Right atrium auricular region (tissue), 2 donors: ENCODE measurements at places on chromosomes 13 and 19.
A peak's percentile ranks its signal among the peaks of the same experiment; 100 is the strongest.

DNA sequence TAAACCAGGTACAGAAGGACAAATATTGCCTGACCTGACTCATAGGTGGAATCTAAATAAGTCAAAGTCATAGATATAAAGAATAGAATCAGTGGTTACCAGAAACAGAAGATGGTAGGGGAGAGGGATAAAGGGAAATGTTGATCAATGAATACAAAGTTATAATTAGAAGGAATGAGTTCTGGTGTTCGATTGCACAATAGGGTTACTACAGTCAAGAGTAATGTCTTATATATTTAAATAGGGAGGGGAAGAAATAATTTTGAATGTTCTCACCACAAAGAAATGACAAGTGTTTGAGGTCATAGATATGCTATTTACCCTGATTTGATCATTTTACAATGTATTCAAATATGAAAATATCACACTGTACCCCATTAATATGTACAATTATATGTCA is 1541.2 kb downstream of the SLITRK1 start:
- no peak for DNase-seq

GRCh38 chr13:21058361-21058760 is 3.0 kb downstream of the LATS2 start:
- DNase-seq, result no peak

DNA sequence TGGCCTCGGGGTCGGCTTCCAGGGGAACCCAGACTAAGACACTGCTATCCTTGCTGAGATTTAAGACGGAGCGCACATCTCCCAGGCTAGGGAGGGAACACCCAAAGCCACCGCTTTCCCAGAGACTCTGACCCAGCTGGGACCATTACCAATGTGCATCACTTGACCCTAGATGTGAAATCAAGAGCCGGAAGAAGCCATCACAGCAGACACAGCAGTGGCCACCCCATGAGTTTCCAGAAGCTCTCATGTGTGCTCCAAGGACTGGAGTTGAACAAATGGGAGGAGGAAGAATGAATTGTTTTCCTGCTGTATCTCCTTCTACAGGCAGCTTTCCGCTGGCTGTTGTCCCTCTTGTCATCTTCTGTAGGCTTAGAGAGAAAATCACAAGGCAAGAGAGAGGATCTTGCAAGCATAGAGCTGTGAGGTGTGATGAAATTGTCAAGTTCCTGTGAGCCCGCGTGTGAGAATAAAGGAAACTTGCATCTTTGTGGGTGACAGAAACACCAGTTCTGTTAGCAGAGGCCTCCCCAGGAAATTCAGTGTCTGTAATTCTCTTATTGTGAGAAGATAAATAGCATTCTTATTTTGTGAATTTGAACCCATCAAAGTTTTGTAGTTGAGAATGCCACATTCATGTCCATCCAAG is 711.8 kb downstream of the UQCRFS1 start:
- DNase-seq, result no peak

- no peak for DNase-seq
Measured at GRCh38 chr13:29573190-29573589, 22.3 kb downstream of the SLC7A1 start.

DNA sequence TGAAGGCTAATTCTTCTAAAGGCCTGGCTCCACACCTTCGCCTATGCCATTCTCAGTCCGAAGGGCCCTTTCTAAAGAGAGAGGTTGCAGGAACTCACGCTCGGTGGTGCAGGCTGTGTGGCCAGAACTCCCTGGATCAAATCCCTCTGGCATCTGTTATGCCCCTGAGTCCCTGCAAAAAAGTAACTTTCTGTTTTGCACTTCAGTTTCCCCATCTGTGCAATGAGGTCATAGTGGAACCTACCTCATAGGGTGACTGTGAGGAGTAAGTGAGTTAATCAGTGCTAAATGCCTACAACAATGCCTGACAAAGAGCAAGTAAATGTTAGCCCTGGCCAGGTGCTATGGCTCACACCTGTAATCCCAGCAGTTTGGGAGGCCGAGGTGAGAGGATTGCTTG is 7.3 kb downstream of the IGSF23 start:
- DNase-seq, result no peak

- no peak for DNase-seq
Measured at GRCh38 chr19:2728783-2729387, 7.7 kb upstream of the DIRAS1 start.

- no peak for DNase-seq
Measured at GRCh38 chr19:4064496-4065260, 2.0 kb downstream of the ZBTB7A start.

DNA sequence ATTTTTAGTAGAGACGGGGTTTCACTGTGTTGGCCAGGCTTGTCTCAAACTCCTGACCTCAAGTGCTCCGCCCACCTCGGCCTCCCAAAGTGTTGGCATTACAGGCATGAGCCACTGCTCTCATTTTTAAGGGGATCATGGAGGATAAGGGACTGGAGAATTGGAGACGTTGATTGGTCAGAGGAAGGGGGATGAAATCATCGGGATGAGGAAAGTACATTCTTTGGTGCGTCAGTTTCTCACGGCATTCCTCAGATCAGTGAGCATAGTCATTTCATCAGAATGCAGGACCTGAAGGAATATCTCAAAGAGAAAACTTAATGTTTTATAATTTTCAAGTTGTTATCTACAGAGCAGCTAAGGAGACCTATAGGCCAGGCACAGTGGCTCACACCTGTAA is 14.0 kb downstream of the ZNF114 start:
- no peak for DNase-seq

GRCh38 chr13:50365408-50366391 is 350.5 kb downstream of the KCNRG start:
- DNase-seq, result no peak

GRCh38 chr13:47326061-47326460 is 429.2 kb upstream of the HTR2A start:
- no peak for DNase-seq

DNA sequence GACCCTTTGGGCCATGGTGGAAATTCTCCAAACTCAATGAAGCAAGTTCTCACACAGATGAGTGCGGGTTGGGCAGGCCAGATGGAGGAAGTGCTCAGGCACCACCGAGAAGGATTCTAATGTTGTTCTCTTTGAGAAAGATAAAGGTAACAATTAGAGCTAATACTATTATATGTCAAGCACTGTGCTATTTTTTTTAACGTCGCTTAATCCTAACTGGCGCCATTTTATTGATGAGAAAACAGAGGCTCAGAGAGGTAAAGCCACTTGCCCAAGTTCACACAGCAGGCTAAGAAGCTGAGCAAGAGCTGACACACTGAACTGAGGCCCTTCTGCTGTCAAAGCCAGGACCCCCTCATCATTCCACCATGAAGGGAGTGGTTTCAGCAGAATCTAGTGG is 1.0 kb downstream of the FBL start:
- DNase-seq, result no peak

GRCh38 chr19:22806418-22806817 is 22.5 kb upstream of the ZNF99 start:
- no peak for DNase-seq

GRCh38 chr19:3867971-3868769 is 668 bp downstream of the ZFR2 start:
- no peak for DNase-seq

- DNase-seq, result no peak
Measured at GRCh38 chr19:15696654-15697194, 23.8 kb downstream of the CYP4F12 start.

DNA sequence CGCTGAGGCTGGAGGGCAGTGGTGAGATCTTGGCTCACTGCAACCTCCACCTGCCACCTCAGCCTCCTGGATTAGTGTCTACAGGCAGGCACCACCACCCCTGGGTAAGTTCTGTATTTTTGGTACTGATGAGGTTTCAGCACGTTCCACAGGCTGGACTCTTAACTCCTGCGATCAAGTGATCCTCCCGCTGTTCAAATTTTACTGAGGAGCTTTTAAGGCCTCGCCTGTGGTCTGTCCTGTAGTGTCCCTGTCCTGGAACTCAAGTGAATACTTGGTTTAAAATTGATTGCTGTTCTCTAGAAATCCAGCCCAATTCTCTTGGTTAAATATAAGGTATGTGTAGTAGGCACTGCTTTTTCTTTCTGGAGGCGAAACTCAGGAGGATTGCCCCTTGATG is 65.2 kb downstream of the DPRX start:
- no peak for DNase-seq

- DNase-seq, result no peak
Measured at GRCh38 chr19:49201042-49201441, 43.5 kb downstream of the TRPM4 start.

- no peak for DNase-seq
Measured at GRCh38 chr13:94033830-94034642, 445.4 kb downstream of the DCT start.

GRCh38 chr19:1173159-1173844 is 766 bp downstream of the SBNO2 start:
- no peak for DNase-seq

- no peak for DNase-seq
Measured at GRCh38 chr19:18898607-18899408, 2.9 kb upstream of the CERS1 start.

DNA sequence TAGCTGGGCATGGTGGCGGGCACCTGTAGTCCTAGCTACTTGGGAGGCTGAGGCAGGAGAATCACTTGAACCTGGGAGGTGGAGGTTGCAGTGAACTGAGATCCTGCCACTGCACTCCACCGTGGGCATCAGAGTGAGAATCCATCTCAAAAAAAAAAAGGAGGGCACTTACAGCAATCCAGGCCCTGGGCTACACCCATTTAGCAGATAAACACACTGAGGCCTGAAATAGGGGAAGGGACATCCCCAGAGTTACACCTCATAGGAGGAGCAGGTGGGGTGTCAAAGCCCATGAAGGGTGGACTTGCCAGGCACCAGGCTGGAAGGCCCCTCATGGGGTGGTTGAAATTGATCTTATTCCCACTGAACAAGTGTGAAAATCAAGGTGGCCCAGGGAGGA is 13.9 kb upstream of the PLAUR start:
- DNase-seq, result no peak

- no peak for DNase-seq
Measured at GRCh38 chr13:107883561-107884175, 331.7 kb downstream of the LIG4 start.

DNA sequence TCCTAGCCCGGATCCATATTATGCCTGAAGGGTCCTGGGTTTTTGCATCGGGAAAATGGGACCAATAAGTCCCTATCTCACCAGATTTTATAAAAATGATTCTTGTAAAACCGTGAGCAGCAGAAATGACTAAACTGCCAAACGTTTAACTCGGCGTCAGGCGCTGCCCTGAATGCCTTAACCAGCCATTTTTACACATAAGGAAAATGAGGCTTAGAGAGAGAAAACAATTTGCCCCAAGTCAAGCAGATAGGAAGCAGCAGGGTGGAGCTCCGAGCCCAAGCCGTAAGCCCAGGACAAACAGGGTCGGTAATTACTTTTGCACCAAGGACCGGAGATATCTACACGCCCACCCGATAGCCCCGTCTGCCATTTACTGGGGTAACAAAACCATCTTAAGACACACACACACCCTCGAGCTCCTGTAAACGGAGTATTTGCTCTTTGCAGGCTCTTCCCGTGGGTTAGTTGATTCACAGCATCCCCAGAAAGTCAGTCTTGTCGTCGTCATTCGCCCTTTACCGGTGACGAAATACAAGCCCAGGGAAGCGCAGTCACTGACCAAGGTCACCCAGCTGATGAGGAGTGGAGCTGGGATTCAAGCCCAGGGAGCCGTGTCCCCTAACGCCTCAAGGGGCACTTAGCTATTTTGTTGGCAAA is 16.0 kb upstream of the MRI1 start:
- peak; percentile 63 for DNase-seq

- DNase-seq, result no peak
Measured at GRCh38 chr13:51243832-51244231, 21.6 kb downstream of the FAM124A start.

DNA sequence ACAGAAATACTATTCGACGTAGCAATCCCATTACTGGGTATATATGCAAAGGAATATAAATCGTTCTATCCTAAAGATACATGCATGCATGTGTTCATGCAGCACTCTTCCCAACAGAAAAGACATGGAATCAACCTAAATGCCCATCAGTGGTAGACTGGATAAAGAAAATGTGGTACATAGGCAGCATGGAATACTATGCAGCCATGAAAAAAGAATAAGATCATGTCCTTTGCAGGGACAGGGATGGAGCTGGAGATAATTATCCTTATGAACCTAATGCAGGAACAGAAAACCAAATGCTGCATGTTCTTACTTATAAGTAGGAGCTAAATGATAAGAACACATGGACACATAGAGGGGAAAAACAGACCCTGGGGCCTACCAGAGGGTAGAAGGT is 89.3 kb downstream of the UBL3 start:
- no peak for DNase-seq

- DNase-seq, result no peak
Measured at GRCh38 chr13:41543664-41544300, 86.4 kb downstream of the RGCC start.

DNA sequence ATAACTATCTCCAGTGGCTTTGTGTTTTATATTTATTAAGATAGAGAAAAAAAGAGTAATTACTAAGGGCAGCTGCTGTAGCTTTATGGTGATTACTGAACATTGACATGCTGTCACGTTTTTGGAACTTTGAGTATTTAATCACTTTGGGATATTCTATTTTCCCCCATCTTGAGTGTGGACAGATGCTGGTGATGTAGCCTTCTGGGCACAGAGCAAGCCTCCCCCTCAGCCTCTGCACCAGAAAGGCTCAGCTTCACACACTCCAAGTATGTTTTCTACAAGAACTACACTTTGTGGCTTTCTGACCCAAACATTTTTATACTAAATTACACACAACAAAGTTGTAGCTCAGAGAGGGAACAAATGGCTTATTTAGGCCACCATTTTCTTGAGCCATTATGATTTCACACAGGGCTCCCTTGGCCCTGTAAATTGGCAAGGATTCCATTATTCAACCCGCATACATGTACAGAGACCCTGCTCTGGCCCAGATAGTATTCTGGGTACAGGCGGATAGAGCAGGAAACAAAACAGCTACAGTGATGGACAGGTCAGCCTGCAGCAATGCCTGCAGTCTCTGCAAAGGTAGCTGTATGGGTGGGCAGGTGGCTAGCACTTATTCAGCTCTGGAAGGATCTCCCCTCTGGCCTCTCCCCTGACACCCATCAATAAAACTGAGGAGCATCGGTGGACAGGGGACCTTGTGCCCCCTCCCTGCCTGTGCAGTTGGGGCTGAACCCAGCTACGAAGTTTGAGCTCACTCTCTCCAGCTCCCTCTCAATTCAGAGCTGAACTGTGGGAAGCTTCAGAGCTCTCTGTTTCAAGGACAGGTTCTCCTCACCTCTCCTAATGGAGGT is 1.3 kb downstream of the ALOX5AP start:
- DNase-seq, result no peak

DNA sequence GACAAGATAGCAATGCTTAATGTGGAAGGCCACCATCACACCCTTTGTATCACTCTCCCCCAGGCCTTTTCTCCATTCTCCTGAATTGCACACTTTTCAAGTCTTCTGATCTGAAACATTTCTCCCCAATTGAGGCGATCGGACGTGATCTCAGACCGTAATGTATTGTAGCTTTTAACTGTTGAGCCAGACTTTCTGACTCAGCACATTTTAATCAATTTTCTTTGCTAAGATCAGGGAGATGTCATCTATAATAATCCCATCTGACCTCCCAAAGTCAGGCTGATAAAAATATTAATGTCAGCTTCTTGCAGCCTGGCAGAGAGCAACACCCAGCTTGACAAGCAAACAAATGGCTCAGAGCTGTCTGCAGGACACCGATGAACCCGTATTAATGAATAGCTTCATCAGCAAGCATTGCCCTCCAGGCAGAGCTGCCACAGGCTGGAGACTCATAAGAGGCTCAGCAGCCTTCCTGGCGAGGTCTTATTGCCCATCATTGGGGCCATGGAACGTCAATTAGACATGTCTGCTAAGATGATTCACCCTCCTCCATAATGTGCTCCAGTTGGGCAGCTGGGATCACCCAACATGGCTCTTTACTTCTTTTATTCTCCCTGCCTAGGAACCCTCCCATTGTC is 60.2 kb upstream of the UQCRFS1 start:
- peak; percentile 32 for DNase-seq
